ENCODE measurements at places on chromosomes 7 and 10.

GRCh38 chr10:69760072-69760471, 41.6 kb upstream of the COL13A1 start:
- no peaks in the 10 kb centered on the region for H3K36me3 ChIP-seq
- H3K4me1 ChIP-seq: no peaks in the 10 kb centered on the region
- peaks cover 6% of the 10 kb centered on the region for H3K27me3 ChIP-seq
- no peak overlapping the region for H3K4me3 ChIP-seq

DNA sequence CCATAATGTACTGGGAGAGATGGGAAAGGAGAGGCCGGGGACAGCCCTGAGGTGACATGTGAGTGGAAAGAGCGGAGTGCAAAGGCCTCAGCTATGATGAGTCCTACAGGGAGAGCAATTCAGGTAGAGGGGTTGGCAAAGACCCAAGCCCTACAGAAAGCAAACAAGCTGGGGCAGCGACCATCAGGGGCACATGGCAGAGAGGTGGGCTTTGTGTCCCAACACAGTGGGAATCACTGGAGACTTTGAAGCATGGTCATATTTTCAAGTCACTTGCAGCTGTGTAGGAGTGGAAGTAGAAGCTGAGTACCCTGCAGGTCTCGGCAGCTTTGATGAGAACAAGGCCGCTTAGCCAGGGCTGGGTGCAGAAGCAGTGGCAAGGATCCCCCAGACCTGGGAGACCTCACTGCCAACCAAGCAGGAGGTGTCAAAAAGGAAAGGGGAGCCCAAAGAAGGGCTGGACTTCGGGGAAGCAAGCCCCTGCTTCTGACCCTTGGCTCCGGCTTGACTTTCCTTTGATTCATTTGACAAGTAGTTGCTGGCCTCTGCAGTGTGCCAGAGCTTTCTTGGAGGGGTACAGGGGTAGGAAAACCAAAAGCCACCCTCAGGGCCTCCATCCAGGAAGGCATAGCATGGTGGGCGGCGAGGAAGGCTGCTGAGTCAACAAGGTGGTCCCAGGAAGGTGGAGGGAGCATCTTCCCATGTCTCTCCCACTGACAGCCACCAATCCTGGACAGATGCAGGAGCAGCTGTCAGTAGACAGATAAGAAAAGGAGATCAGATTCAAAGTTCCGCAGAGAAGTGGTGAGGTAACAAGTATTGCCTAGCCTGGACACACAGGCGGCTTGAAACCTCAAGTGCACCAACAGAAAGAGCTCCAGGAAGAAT, 1.9 kb upstream of the PGAM2 start:
- H3K36me3 ChIP-seq: peaks cover 17% of the 10 kb centered on the region
- peaks cover 42% of the 10 kb centered on the region for H3K4me1 ChIP-seq
- no peak overlapping the region for H3K4me3 ChIP-seq

DNA sequence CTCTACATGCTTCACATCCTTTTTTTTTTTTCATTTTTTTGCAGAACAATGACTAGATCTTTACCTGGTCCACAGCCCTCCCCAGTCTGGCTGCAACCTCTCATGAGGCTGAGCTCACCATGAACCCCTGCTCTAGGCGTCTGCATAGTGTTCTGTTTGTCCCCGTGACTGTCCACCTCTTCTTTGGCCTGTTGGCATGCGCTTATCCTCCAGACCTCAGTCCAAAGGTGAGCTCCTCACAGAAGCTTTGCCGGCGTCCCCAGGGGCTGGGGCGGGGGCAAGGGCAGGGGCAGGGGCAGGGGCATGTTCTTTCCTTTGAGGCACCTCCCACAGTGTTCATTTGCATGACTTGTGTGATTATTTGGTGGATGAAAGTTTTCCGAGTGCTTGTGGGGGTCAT, 218.4 kb upstream of the ZNF32 start:
- H3K4me3 ChIP-seq: no peak overlapping the region
- no peak for DNase-seq
- H3K36me3 ChIP-seq: no peaks in the 10 kb centered on the region
- H3K27me3 ChIP-seq: no peaks in the 10 kb centered on the region
- H3K4me1 ChIP-seq: peaks cover 3% of the 10 kb centered on the region

GRCh38 chr10:63738410-63738809, 217.2 kb downstream of the REEP3 start:
- H3K27ac ChIP-seq: no peak overlapping the region
- peaks cover 3% of the 10 kb centered on the region for H3K4me1 ChIP-seq
- no peak for DNase-seq
- H3K27me3 ChIP-seq: peaks cover 8% of the 10 kb centered on the region
- H3K36me3 ChIP-seq: no peaks in the 10 kb centered on the region

DNA sequence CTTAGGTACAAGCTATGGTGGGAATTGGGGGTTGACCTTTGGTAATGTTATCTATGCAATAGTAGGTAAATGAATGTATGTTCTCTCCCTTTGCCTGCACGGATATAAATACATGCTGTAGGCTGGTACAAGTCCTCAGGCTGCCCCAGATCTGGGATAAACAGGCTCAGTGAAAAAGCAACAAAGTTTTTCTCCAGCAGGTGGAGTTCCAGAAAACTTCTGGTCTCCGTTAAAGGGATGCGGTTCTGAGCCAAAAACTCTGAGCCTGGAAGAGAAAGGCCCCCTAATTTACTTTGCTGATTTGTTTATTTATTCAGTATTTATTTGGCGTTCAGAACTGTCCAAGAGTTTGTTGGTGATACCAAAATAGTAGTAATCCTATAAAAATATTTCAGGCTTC, 204.7 kb downstream of the ADRA2A start:
- no peak overlapping the region for H3K27ac ChIP-seq
- no peak for DNase-seq
- H3K27me3 ChIP-seq: peaks cover 12% of the 10 kb centered on the region

Measured in activated T-cell treated with anti-CD3 and anti-CD28 coated beads, Interleukin-2, amount 50 U/mL, for 24 hours (primary cell).